ENCODE measurements at places on chromosomes 5 and 9.

DNA sequence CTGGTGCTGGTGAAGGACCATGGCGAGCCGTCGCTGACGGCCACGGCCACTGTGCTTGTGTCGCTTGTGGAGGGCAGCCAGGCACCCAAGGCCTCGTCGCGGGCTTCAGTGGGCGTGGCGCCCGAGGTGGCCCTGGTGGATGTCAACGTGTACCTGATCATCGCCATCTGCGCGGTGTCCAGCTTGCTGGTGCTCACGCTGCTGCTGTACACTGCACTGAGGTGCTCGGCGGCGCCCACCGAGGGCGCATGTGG lies 2.2 kb downstream of the PCDHA10 start:
- no peak for DNase-seq

DNA sequence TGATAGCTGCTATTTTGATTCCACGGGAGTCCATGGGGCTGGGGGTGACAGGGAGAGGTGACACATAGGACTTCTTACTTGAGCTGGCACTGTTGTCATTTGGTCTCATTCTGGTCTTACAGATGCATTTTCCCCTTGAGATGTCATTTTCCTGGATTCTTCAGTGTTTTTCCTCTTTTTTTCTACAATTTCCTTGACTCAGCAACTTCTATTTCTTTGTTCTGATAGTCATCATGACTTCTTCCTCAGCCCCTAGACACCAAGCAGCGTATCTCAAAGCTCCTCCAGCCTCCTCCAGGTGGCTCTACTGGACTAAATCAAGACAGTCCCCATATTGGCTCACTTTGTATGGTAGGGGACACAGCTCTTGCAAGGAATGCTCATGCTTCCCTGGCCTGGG lies 16.5 kb downstream of the LVRN start:
- DNase-seq, result no peak

DNA sequence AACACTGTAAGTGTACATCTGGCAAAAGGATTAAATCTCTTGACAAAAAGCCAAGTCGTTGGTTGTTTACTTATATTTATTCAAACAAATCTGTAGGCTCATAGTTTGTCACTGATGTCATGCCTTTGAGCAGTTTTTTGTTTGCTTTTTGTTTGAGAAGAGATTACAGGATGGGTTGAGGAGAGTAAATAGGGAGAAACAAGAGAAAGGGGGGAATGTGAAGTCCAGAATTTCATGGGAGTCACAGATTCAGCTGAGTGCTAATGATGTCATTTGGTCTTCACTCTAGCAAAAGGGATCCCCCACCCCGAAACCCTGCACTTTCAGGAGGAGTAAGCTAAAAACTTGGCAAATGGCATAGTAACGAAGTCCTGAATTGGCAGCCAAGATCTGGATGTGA lies 337.4 kb downstream of the GLIS3 start:
- DNase-seq, result no peak

GRCh38 chr5:9222054-9222976 lies 323.6 kb downstream of the SEMA5A start:
- DNase-seq, result no peak

GRCh38 chr5:157486221-157486681 lies 26.2 kb downstream of the NIPAL4 start:
- DNase-seq, result no peak

DNA sequence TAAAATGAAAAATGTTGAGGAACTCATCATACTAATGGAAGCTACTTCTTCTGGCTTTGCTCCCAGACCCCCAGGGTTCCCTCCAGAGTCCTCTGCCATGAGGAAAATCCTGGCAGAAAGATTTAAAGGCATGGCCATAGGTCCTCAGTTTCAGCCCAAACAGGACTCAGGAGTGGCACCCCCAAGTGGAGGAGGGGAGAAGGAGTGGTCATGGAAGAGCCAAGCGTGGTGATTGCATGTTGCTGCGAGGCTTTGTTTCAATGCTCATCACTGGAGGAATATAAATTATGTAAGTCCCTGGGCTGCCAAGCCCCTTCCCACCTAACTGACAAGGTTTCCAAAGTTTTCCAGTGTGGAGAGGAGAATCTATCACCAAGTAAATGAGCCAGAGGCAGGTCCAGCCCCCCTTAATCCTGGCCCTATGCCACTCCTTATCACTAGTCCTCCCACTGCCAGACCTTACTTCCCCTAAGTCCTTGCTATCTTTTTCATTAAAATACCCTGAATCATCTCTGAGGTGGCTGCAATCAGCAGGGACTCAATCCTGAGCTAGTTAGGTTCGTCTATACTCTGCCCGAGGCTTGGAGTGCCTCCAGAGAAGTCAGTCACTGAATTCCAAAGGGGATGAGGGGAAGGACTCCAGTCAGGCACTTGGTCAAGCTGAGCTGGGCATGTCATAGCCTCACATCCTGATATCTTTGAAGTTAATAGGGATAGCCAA lies 70.7 kb upstream of the TAF1L start:
- no peak for DNase-seq
